DND-41 (cell line): ENCODE measurements at places on chromosomes 2 and 18.

DNA sequence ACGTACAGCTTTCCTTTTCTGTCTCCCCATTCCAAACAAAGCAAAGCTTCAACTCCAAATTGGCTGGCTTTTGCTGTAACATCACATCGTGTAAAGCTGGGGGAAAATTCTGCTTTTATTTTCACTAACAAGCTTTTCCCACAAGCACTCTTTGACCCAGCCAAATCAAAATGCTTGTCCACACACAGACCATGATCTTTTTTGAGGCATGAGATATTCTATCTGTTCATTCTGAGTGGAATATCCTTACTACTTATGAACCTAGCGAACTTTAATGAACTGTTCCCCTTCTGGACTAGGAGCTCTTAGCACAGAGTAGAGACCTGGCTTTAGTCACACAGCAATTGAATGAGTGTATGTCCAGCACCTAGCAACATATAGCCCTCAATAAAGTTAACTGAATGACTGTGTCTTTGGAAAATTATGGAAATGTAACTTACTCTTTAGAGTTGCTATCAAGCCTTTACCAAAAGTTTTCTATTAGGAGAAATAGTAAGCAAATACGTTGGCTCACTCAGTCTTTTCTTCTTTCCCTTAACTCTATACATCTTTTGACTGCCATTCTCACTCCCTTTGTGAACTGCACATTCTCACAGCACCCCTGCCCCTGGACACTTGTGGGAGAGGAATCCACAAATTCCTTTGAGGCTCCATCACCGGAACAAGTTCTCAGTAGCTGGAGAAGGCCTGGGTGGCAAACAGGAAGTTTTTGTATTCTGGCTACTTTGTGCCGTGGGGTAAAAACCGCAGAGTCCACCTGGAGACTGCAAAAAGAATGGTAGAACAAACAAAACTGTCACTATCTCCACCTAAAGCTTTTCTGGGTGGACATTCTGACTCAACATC lies 1.3 kb upstream of the UBE2E3 start:
- H3K4me1 ChIP-seq, result peaks cover 35% of the 10 kb centered on the region
- no peak overlapping the region for H3K27ac ChIP-seq

- no peak for DNase-seq
- H3K4me3 ChIP-seq, result no peak overlapping the region
- H3K36me3 ChIP-seq, result no peaks in the 10 kb centered on the region
- no peaks in the 10 kb centered on the region for H3K4me1 ChIP-seq
- H3K27me3 ChIP-seq, result no peaks in the 10 kb centered on the region
Observed at GRCh38 chr2:119837759-119838158, 78.0 kb downstream of the PTPN4 start.

GRCh38 chr18:45557287-45557686 lies 58.0 kb upstream of the SLC14A2 start:
- DNase-seq, result no peak
- no peaks in the 10 kb centered on the region for H3K36me3 ChIP-seq
- no peak overlapping the region for H3K27ac ChIP-seq

GRCh38 chr2:138504546-138505235 lies 3.1 kb downstream of the SPOPL start:
- H3K4me3 ChIP-seq, result no peak overlapping the region
- no peak overlapping the region for H3K27ac ChIP-seq
- no peaks in the 10 kb centered on the region for H3K27me3 ChIP-seq
- no peaks in the 10 kb centered on the region for H3K4me1 ChIP-seq

DNA sequence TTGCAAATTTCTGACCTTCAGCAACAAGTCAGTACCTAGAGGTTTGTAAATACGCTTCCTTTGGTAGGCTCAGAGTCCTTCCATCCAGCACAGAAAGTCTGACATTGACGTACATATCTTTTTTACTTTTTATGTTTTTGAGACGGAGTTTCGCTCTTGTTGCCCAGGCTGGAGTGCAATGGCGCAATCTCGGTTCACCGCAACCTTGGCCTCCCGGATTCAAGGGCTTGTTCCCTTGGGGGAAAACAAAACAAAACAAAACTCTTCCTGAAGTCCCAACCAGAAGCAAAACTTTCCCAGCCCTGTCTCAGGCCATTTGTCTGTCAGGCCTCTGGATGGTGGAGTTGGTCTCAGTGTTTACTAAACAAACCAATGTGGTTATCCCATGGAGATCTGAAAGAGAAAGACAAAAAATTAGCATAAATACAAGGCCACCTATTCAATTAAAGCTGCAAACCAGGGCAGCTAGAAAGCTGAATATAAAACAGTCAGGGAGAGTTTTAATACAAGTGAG lies 29.6 kb upstream of the ATL2 start:
- no peak for DNase-seq
- H3K27ac ChIP-seq, result no peak overlapping the region
- no peaks in the 10 kb centered on the region for H3K36me3 ChIP-seq
- H3K4me1 ChIP-seq, result no peaks in the 10 kb centered on the region

DNA sequence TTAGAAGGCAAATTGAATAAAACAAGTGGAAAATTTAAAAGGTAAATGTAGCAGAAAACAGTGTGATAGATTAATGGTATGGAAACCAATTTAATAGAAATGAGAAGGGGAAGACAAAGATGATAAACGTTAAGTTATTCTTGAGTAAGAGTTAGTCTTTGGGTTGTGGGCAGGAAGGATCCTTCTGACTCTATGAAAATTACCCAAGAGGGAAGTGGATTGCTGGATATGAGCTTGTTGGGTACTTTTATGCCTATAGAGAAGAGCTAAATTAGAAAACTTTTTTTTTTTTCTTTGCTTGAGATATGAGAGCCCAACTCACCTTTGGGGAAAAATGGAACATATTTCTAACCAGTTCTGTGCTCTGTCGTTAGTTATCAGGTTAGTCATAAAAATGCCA lies 144.0 kb downstream of the LDLRAD4 start:
- no peak overlapping the region for H3K4me3 ChIP-seq
- DNase-seq, result no peak
- no peaks in the 10 kb centered on the region for H3K36me3 ChIP-seq
- no peak overlapping the region for H3K27ac ChIP-seq

DNA sequence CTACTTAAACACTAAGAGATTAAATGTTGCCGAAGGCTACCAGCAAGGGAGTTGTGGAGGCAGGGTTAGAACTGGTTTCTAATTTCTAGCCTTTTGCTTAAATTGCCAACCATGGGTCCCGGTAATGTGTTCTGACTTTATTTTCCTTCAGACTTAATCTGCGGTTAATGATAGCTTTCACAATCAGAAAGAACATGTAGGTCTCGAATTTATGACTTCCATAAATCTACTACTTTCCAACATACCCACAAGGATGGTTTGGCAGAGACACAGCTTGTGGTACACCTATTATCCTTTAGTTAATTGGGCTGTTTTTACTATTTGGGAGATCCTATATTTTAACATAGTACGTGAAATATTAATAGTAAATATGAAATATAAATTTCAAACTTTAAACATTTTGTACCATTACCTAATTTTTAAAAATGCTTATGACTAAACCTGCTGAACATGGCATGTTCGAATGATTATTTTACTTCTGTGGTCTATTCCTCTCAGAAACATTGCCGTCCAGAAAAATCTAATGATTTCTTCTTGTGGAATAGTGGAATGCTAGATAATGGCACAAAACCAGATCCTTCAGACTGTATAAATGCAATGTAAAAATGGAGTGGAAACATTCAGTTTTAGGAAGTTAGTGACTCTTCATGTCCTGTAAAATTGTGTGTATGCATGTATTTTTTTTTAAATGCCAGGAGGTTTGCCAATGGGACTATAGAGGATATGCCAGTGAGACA lies 41.3 kb downstream of the PARD3B start:
- no peaks in the 10 kb centered on the region for H3K36me3 ChIP-seq
- no peaks in the 10 kb centered on the region for H3K27me3 ChIP-seq
- no peak for DNase-seq
- H3K4me1 ChIP-seq, result no peaks in the 10 kb centered on the region

DNA sequence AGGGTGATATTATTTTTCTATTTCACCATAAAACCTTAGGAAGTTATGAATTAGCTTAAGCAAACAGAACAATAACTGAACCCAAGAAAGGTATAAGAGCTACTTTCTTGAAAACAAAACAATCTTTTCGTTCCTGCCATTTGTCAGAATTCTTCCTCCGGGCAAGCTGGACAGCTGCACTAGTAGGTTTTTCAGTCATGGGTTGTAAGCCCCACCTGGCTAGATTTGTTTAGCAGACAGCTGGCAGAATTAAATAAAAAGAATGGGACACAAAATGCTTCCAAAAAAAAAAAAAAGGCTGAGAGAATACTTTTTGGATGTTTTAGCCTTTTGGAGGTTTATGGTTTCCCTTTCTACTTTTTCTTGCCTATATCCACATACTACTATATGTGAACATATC lies 694.1 kb downstream of the ARHGAP15 start:
- H3K27ac ChIP-seq, result no peak overlapping the region
- no peak for DNase-seq
- no peaks in the 10 kb centered on the region for H3K36me3 ChIP-seq
- no peaks in the 10 kb centered on the region for H3K4me1 ChIP-seq

DNA sequence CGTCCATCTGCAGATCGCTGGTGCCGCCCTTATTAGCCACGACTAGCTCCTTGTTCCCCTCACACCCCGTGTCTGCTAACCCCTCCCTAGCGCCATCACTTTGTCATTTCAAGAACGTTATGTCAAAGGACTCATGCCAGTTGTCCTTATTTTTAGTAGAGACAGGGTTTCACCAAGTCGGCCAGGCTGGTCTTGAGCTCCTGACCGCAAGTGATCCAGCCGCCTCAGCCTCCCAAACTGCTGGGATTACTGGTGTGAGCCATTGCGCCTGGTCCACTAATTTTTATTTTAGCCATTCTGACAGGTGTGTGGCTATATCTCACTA lies 138.9 kb upstream of the HDAC4 start:
- DNase-seq, result no peak
- peaks cover 13% of the 10 kb centered on the region for H3K4me1 ChIP-seq
- H3K36me3 ChIP-seq, result no peaks in the 10 kb centered on the region
- no peak overlapping the region for H3K4me3 ChIP-seq
- H3K27me3 ChIP-seq, result no peaks in the 10 kb centered on the region

DNA sequence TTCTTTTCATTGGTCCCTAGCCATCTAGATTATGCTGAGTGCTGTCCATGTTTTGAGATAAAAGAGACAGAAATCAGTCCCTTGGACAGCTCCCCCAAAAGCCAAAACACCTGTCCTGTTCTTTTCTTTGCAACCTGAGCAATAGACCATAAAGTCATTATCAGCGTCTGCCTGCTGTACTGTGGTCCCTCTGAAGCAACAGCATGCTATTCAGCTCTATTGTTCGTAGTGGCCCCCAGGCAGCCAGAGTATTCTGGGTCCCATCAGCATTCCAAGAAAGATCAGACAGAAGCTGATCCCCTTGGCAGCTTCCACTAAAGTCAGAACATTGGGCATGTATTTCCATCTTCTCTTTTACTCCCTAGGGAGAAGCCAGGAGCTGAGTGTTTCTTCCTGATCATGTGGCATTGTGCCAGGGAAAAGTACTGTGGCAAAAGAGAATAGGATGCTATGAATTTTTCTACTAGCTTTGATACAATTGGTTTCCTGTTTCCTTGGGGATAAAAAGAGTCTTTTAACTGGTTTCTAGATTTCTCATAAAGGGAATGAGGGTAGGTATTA lies 33.6 kb upstream of the ZSWIM2 start:
- no peak overlapping the region for H3K27ac ChIP-seq
- DNase-seq, result no peak
- no peaks in the 10 kb centered on the region for H3K4me1 ChIP-seq
- H3K36me3 ChIP-seq, result no peaks in the 10 kb centered on the region
- no peaks in the 10 kb centered on the region for H3K27me3 ChIP-seq
- H3K4me3 ChIP-seq, result no peak overlapping the region

DNA sequence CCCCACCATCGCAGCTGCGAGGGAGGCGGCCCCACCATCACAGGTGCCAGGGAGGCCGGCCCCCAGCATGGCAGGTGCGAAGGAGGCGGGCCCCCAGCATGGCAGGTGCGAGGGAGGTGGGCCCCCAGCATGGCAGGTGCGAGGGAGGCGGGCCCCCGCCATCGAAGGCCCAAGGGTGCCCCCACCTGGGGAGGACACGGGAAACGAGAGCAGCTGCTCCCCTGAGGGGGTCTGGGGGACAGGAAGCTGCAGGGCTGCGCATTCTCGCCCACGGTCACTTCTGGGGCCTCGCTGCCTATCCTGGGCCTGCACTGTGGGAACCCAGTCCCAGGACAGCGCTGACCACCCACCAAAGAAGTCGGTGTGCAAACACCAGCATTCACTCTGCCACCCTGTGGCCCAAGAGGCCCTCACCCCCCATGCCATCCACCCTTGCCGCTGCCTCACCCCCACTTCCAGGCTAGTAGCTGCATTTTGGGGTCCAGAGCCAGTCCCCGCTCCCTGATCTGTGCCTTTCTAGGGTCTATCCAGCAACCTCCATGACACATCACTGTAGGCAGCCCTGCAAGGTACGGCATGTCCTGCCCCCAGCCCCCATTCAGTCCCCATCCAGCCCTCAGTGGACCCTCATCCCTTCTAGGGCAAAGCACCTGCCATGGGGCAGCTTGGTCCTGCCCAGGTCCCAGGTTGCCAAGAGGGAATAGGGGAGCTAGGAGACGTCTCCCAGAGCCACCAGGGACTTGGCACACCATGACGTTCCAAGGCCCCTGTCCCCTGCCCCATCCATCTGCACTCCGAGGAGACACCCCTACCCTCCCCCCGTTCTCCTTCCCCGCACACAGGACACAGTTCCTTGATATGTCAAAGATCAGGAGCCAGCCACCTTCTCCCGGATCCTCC lies 24.0 kb upstream of the GPC1 start:
- H3K36me3 ChIP-seq, result no peaks in the 10 kb centered on the region
- H3K27ac ChIP-seq, result no peak overlapping the region
- peaks cover 3% of the 10 kb centered on the region for H3K27me3 ChIP-seq
- H3K4me1 ChIP-seq, result no peaks in the 10 kb centered on the region
- H3K4me3 ChIP-seq, result no peak overlapping the region
- DNase-seq, result no peak

DNA sequence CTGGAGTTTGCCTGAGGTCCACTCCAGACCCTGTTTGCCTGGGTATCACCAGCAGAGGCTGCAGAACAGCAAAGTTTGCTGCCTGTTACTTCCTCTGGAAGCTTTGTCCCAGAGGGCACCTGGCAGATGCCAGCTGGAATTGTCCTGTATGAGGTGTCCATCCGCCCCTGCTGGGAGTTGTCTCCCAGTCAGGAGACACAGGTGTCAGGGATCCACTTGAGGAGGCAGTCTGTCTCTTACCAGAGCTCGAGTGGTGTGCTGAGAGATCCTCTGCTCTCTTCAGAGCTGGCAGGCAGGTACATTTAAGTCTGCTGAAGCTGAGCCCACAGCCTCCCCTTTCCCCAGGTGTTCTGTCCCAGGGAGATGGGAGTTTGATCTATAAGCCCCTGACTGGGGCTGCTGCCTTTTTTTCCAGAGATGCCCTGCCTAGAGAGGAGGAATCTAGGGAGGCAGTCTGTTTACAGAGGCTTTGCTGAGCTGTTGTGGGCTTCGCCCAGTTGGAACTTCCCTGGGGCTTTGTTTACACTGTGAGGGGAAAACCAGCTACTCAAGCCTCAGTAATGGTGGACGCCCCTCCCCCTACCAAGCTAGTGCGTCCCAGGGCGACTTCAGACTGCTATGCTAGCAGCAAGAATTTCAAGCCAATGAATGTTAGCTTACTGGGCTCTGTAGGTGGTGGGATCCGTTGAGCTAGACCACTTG lies 34.7 kb downstream of the TFPI start:
- no peaks in the 10 kb centered on the region for H3K4me1 ChIP-seq
- H3K27ac ChIP-seq, result no peak overlapping the region
- H3K27me3 ChIP-seq, result no peaks in the 10 kb centered on the region
- H3K36me3 ChIP-seq, result no peaks in the 10 kb centered on the region

GRCh38 chr2:25041307-25041927 lies 459 bp upstream of the EFR3B start:
- peaks cover 35% of the 10 kb centered on the region for H3K27me3 ChIP-seq
- H3K27ac ChIP-seq, result no peak overlapping the region
- no peaks in the 10 kb centered on the region for H3K36me3 ChIP-seq
- peaks cover 18% of the 10 kb centered on the region for H3K4me1 ChIP-seq

GRCh38 chr2:43391201-43391877 lies 164.9 kb upstream of the ZFP36L2 start:
- no peaks in the 10 kb centered on the region for H3K27me3 ChIP-seq
- no peak overlapping the region for H3K4me3 ChIP-seq
- no peak for DNase-seq
- no peak overlapping the region for H3K27ac ChIP-seq
- no peaks in the 10 kb centered on the region for H3K4me1 ChIP-seq
- peaks cover 13% of the 10 kb centered on the region for H3K36me3 ChIP-seq
